Diencephalon (tissue), 1 donor: ENCODE measurements at places on chromosomes 1 and 21. TPM values are rescaled to one million over a fixed set of nuclear protein-coding genes. Genes with fewer than 3 reads are reported as not detected.

CD34 gene
- total RNA-seq = 1.8 TPM

TIAM1 gene
- total RNA-seq = 41.8 TPM

PDZK1 gene
- 1.8 TPM for total RNA-seq

OR2T1 gene
- total RNA-seq = not detected

GUCA2A gene
- not detected for total RNA-seq

APCS gene
- not detected for total RNA-seq

RCSD1 gene
- total RNA-seq = 7.4 TPM

TESK2 gene
- 0.92 TPM for total RNA-seq

OR2L3 gene
- 0.92 TPM for total RNA-seq

NDUFS2 gene
- total RNA-seq = 143 TPM

VHLL gene
- 0.69 TPM for total RNA-seq

MPL gene
- 0.23 TPM for total RNA-seq

C1orf210 gene
- not detected for total RNA-seq

LRRC71 gene
- 1.2 TPM for total RNA-seq

SLC1A7 gene
- not detected for total RNA-seq

PLEKHN1 gene
- total RNA-seq = not detected

S100A2 gene
- total RNA-seq = not detected

GJB3 gene
- not detected for total RNA-seq

LCE3D gene
- not detected for total RNA-seq

STMN1 gene
- 664 TPM for total RNA-seq

CFAP45 gene
- 5.8 TPM for total RNA-seq

CELA3B gene
- not detected for total RNA-seq

INKA2 gene
- 7.8 TPM for total RNA-seq

METTL13 gene
- total RNA-seq = 18.5 TPM

RBM11 gene
- 14.3 TPM for total RNA-seq

SPATA6 gene
- total RNA-seq = 44.5 TPM

PIGR gene
- not detected for total RNA-seq

FCRL1 gene
- 0.23 TPM for total RNA-seq

FCER1G gene
- 5.3 TPM for total RNA-seq

KRTAP13-2 gene
- not detected for total RNA-seq

FAM72B gene
- total RNA-seq = 2.8 TPM

VAMP4 gene
- 25.8 TPM for total RNA-seq

ERVH48-1 gene
- total RNA-seq = 0.23 TPM

ASTN1 gene
- 109 TPM for total RNA-seq

VPS72 gene
- 68.5 TPM for total RNA-seq

ATG4C gene
- total RNA-seq = 24.2 TPM

IQCC gene
- 4.6 TPM for total RNA-seq

MPZ gene
- total RNA-seq = 1.2 TPM

COX20 gene
- total RNA-seq = 78.4 TPM

CHI3L1 gene
- total RNA-seq = 1.2 TPM

PTCH2 gene
- 1.2 TPM for total RNA-seq

CCDC185 gene
- total RNA-seq = 0.23 TPM

RUNX1 gene
- total RNA-seq = 1.2 TPM

RBM8A gene
- total RNA-seq = 74.5 TPM

GBP4 gene
- total RNA-seq = 1.8 TPM

PLCH2 gene
- 16.1 TPM for total RNA-seq

CLDN19 gene
- 1.2 TPM for total RNA-seq

RHD gene
- total RNA-seq = 0.92 TPM

NOTCH2 gene
- 48.7 TPM for total RNA-seq

TTC34 gene
- total RNA-seq = 0.46 TPM

SARS1 gene
- total RNA-seq = 136 TPM

S100A1 gene
- total RNA-seq = 2.1 TPM

OR2T11 gene
- total RNA-seq = not detected

AMY2A gene
- total RNA-seq = not detected
